ENCODE measurements at places on chromosomes 7 and 10.
A peak's percentile ranks its signal among the peaks of the same experiment; 100 is the strongest.

DNA sequence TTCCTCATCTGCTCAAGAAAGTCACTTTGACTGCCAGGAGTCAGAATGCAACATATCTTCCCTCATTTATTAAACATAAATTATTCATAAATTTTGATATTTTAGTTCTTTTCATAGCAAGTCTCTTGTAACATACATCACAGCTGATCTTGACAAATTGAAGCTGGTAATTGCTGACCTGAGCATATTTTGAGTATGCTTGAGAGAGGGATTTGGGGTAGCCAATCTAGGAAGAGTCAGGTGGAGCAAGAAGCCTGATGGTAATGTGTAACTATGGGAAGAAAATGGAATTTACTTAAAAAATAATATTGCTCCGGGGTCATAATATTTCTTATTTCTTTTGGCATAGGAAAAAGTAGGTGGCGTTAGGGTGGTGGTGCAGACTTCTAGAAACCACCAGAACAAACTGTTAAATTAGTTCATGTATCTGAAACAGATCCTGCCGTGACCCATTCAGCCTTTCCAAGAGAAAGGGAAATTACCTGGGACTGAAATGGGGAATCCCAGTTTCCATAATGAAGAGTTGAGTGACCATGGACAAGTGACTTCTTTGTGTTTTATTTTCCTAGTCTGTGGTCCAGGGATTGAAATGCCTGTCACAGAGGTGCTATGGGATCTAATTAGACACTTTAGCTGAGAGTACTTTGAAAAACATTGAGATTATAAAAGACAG, 12.9 kb downstream of the CPED1 start:
- no peak for DNase-seq

GRCh38 chr10:114876602-114877300, 55.2 kb downstream of the FHIP2A start:
- DNase-seq = peak; percentile 68

- DNase-seq = no peak
Observed at GRCh38 chr10:99785646-99786045, 3.2 kb downstream of the ABCC2 start.

- no peak for DNase-seq
Observed at GRCh38 chr10:12602521-12602920, 253.2 kb downstream of the CAMK1D start.

DNA sequence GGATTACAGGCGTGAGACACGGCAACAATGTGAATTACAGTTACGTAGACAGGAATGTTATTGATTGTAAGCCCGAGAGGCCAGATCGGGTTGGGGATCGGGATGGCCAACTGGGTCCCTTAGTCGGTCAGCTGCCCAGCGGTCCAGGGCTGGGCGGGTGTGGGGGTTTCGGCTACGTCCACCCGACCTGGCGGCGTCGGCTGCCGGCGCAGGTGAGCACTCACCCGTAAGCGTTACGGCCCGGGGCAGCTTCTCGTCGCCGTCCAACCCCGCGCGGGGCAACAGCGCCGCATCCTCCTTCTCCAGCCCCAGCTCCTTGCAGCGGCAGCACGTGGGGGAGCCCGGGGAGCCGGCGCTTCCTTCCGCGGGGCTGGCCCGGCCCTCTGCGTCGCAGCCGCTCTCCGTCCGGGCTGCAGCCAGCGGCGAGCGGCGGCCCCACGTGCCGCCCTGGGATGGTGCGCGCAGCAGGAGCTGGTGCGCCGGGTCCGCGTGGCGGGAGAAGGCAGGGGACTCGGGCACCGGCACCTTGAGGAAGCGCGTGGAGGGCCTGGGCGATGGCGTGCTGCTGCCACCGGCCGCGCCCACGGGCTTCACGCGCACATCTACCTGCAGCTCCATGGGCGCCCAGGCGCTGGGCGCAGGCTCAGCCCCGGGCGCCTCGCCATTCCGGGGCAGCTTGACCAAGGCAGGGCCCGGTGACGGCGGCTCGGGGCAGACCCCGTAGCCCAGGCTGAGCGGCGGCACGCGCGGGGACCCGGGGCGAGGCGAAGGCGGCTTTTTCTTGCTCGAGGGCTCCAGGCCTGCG, 609 bp downstream of the KLRG2 start:
- no peak for DNase-seq

GRCh38 chr10:92965314-92965713, 95.3 kb upstream of the CYP26C1 start:
- DNase-seq = peak; percentile 21

GRCh38 chr7:141118767-141119166, 44.9 kb downstream of the TMEM178B start:
- DNase-seq = no peak

DNA sequence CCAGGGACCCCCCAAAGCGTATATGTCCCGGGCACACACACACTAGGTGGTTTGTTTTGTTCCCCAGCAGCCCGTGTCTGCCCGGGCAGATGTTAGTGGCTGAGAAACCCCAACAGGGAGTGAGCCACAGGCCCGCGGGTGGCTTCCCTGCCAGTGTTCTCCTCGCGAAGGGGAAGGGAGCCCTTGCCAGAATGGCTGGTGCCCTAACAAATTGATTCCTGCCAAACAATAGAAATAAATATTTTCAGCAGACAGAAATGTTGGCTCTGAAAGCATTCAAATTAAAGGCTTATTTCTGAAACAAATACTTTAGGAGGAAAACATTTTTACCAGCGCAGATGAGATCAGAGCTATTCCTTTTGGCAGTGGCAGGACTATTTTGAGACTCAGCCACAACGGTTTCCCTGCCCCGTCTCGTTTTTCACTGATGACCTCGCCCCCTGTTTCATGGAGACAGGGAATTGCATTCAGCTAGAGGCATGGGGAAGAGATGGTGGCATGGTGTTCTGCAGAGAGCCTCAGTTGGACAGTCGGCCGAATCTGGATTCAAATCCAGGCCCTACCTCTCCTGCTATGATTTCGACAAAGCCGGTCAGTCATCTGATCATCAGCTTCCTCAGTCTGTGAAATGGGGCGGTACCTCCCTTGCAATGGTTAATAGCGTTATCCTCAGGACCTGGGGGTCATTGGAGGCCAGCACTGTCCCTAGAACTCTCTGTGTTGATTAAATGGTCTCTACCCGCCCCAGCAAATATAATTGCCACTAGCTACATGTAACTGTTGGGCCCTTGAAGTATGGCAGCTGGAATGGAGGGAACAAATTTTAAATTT, 84.5 kb downstream of the CUX1 start:
- no peak for DNase-seq

DNA sequence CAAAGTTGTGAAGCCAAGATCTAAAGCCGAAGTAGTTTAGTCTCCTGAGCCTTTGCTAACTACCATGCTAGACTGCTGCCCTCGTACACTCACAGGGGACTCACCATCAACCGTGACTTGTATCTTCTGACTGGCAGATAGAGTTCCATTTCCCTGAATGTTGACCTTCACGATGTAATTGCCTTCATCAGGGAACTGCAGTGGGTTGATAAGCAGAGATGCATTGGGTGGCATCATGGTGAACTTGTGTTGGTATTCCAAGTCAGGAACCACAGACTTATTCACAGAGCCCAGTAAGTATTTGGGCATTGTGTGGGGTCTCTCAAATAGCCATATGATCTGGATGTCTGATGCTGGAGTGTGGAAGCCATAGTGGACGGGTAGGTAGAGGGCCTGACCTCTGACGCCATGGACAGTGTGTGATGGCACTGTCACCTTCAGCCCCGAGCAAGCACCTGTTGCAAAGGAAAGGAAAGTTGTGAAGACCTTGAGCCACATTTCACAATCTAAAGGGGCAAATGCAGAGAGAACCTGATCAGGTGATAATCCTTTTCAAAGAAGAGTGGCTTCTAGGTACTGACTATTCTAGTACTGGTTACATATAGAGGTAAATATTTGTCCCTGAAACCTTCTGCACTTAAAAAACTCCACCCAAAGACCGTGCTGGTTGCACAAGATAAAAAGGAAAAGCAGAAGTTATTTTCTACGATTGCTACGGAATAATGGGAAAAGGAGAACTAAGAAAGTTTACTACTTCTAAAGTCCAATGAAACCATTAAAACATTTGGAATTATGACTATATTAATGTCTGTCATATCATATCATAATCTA, 7.1 kb downstream of the HEPACAM2 start:
- DNase-seq = no peak

DNA sequence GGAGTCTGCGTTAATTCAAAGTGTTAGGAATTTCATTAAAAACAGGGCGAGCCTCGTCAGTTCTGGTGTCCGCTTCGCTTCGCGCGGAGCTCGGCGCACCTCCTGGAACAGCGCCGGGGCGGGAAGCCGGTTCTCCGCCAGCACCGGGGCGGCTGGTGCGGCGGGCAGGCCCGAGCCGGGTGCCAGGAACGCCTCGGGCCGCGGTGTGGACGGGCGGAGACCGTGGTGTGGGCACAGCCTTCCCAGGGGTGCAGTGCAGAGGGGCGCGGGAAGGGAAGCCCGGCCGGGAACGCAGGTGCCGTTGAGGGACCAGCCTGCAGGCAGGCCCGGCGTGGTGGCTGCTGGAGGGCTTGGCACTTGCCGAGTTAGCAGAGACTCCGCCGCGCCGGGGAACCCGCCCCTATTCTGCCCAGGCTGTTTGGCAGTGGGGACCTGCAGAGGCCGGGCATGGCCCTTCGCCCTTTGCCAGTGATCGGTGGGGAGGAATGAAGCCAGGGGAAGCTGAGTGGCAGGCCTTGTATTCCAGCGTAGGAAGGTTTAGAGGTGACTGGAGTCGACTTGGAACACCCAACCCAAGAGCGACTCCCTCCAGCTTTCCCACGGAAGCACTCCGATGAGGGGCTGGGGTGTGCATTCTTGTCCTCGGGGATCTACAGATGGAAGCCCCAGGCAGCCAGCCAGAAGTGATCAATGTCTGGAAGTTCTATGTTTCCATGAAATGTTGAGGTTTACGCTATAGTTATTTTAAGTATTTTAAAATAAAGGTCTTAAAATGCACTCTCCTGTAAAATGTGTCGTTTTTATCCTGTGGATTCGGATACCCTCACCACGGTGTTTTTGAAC, 945 bp upstream of the RHEB start:
- no peak for DNase-seq

DNA sequence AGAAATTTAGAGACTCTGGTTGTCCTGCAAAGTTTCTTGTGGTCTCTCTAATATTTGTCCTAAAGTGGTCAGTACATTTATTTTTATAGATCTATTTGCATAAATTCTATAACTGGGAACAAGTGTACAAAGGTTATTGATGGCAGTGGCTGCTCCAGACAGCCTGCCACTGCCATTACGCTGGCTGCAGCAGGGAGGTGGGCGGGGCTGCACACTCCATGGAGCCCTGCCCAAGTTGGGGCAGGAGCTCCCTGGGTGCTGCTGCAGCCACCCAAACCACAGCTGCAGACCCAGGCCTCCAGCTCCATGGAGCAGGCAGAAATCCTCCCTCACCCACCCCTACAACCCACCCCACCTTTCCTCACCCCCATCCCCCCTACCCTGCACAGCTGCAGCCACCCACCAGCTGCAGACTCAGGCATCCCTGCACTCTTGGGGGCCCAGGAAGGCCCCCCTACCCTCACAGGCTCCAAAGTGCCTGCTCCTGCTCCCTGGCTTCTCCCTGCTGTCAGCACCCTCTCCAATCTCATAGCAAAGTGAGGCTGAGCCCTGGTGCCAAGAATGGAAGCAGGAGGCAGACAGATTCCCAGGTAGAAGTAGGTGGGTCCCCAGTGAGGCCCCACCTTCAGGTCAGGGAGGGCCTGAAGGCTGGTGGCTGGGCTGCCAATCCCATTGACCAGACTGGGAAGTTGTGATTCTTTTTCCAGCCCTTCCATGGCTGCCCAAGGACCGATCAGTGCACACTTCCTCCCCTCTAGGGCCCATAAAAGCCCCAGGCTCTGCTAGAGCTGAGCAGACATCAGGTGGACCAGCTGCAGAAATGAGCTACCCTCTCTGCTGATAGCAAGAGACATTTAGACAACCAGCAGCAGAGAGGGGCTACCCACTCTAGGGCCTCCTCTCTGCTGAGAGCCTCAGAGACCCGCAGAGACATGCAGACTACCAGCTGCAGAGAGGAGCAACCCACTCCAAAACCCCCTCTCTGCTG, 4.8 kb upstream of the CYP3A43 start:
- no peak for DNase-seq

- no peak for DNase-seq
Observed at GRCh38 chr7:15967551-15967950, 281.1 kb upstream of the MEOX2 start.

DNA sequence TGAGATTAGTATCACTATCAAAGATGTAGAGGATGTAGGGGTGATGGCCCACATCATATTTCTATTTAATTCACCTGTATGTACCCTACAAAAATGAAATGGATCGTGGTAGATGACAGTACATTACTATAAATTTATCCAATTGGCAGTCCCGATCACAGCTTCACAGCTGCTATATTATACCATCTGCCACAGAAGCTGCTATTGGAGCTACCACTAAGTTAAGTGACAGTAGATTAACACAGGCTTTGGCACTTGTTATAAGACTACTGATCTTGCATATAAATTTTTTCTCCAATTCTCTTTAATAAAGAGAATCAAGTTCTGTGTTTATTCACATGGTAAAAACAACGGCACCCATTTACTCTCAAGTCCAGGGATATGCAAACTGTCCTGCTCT, 24.9 kb upstream of the MAGI2 start:
- DNase-seq = no peak

GRCh38 chr7:96237040-96237439, 84.9 kb downstream of the SLC25A13 start:
- no peak for DNase-seq

DNA sequence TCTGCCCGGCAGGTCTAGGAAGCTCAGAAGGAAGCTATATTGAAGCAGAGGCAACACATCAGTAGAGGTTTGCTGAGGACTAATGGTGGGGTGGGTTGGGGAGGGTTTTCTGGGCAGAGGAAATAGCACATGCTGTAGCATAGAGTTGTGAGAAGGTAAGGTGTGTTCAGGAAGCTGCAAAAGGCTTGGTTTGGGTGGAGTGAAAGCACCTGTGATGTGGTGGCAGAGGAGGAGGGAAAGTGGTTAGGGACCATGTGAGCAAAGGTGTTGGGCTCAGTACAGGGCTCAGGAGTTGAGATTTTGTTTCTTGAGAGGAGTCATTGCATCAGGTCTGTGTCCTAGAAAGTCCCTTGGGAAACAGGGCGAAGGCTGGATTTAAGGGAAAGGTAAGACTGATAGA, 294.6 kb downstream of the SORCS3 start:
- DNase-seq = no peak

DNA sequence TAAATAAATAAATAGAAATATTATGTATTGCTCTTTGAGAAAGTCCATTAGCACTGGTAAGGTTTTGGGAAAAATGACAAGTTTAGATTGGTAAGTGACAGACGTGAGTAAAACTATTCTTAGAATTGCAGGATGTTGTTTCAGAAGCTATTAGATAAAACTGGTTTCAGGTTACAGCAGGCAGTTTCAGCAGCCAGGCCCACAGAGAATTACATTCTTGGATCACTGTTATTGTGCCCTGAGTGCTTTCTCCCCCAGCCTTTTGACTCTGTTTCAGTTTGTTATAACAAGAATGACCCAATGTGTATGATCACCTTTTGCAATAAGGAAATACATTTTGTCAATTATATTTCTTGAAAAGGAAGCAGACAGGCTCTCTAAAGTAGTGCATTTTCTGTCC, 86.5 kb downstream of the DKK1 start:
- DNase-seq = no peak

DNA sequence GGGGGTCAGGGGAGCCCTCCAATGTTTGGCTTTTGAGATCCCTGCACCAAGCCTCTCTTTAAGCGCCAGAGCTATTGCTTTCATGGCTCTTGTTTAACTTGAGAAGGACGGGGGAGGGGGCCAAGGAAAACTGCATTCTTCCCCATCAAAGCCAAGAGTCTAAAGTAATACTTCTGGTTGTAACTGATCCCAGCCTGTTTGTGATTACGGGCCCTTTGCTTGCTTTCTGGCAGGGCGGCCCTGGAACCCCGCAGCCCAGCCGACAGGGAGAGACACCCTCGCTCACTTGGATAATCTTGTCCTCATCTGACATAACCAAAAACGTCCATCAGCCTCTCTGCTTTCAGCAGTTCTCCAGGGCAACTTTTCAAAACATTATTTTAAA, 154.7 kb downstream of the NEURL1 start:
- DNase-seq = no peak
